ACHN (cell line): ENCODE measurements at places on chromosomes 7 and 10.

DNA sequence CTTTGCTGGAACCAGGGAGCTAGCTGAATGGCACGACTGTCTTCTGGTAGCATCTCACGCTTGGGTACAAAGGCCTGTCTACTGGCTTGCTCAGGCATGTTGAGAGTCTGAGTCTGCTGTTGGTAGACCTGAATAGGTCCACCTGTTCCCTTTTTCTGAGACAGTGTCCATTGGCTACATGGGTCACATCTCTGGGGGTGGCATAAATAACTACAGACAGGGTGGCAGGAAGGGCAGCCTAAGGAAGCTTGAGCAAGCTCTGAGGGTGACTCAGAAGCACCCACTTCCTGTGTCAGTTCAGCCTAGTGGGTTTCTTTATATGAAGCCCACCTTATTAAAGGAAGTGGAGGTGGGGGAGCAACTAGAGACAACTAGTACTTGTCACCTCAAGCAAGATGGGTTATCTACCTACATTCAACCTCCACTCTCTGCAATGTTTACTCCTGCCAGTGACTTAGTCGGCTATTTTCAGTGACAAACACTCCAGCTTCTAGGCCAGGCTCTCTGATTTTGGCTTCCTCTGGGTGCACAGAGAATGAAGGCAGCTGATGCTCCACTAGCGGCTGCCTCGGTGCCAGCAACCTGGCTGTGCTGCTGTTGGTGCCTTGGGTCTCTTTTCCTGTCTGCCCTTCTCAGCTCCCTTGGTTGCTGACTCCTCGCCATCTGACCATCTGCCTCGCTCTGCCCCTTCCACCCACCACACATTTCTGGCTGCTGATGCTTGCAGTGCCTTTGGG lies 5.7 kb upstream of the ZYX start:
- no peak for DNase-seq

DNA sequence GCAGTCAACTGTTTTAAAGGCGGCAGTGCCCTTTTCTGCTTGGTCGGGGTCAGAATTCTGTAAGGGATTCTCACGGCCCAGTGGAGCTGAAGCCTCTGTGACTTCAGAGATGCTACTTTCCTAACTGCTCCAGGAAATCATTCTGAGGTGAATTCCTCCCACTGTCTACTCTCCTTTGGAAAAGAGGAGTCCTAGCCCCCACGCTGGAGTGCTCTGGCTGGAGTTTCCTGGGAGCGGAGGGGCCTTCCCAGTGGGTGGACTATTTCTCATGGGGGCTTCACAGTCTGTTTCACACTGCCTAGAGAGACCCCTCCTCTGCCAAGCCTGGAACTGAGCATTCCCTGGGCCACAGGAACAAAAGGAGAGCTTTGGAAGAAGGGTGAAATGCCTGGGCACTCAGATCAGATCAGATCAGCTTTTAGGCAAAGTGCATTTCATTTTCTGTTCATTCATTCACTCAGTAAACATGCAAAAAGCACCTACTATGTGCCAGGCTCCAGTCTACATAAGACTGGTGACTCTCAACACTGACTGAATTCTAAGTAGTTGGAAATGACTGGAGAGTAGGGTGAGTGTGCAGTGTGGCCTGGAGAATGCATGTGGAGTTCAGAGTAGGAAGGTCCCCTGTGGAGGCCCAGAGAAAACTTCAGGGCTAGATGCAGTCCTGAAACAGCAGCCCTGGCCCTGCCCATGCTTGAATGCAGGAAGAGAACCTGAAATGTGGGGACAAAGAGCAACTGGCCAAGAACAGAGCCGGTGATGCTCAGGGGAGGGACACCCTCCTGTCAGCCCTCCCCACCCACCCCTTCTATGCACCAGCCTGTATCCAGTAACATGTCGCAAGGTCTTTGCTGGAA lies 12.2 kb downstream of the ZNF488 start:
- no peak for DNase-seq

DNA sequence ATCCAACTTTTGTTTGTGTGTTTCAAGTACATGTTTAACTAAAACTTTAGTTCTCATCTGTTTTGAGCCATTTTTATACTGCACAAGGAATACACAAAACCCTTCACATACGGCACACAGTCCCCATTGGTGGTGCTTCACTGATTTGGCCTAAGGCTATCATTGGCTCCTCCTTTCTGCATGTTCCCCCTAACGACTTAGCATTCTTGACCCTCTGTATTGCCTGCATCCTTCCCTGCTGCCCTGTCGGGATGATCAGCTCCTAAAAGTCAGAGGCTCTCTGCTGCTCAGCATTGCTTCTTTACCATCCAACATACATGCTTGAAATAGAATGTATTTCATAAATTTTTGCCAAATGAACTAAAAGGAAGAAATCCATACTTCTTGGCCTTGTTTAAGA lies 111.4 kb upstream of the ABCB5 start:
- no peak for DNase-seq

GRCh38 chr7:17031906-17032551 lies 150.2 kb upstream of the AGR3 start:
- DNase-seq: no peak

GRCh38 chr10:23432166-23432565 lies 6.7 kb upstream of the OTUD1 start:
- no peak for DNase-seq

GRCh38 chr10:127451628-127452027 lies 97.5 kb upstream of the NPS start:
- no peak for DNase-seq

DNA sequence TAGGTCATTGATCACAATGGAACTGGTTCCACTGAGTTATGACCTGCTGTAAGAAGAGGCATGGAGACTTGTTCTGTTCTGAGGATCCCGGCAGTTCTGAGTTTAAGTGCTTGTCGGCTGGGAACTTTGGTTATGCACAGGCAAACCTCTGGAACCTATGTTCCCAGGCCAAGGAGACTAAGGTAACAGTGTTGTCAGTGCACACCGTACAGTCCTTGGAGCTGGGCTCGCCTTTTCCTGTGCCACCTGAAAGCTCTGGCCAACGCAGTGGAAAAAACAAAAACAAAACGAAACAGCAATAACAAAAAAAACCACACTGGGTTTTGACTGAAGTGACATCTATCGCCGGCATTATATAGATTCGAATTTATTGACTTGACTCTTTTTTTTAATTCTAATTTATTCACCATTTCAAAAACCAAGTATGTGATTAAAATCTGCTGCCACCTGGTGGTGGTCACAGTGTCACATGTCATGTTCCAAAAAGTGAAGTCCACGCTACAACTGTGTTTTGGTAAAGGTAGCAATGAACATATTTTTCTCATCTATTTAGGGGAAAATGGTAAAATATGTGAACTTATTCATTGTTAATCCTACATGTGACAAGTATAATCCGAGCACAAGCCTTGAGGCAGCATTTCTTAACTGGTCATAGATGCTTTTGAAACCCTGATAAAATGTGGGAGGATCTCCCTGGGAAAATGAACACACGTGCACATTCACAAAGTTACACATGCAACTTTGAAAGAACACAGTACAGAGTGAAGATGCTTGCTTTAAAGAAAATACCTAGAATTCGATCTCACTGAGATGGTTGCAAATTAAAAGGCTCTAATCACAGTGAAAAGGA lies 113.8 kb upstream of the PPP2R2D start:
- peak; percentile 44 for DNase-seq

DNA sequence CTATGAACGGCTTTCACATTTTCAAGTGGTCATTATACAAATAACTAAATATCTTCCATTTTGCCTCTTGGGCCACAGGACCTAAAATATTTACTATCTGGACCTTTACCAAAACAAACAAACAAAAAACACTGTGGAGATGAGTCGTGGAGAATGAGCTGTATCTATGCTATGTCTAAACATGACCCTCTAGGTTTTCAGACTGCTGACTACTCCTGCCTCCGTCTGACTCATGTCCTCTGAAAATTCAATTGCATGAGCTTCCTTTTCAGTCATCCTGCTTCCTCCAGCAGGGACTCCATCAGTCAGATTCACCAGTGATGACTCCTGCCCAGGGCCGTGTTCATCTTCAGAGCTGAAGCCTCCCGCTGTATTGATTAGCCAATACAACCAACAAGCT lies 96.8 kb downstream of the COL28A1 start:
- DNase-seq: peak; percentile 80

DNA sequence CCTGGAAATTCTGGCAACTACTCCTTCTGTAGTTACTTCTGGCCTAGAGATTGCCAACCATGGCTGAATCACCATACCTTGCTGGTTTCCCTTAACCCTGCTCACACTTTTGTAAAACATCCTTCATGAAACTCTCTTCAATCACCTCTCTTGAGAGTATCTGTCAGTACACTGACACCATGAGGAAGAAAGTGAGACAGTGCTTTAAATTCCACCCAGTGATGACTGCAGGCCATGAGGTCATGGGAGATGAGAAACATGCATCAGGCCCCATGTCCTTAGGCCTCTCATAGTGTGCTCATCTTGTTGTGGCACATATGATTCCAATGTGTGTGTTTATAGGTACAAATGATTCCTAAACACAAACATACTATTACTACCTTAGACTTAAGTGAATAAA lies 24.6 kb upstream of the NAMPT start:
- DNase-seq: no peak

DNA sequence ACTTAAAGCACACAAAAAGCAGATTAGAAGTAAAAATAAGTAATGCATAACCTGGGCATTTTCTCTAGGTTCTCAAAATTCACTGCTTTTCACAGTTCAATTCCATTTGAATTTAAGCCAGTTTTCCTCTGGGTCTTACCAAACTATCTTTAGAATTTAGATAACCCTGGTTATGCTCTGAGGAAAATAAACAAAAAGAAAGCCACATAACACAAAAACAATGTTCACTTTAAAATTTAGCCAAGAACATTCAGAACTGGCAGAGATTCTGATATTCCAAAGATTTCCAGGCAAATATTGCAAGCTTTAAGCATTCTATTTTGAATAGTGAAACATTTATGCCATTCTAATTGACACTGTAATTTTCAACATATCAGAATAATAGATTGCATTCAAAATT lies 50.7 kb upstream of the PRKG1 start:
- no peak for DNase-seq

GRCh38 chr10:62454687-62455397 lies 80.7 kb downstream of the ZNF365 start:
- DNase-seq: peak; percentile 68

- peak; percentile 68 for DNase-seq
Measured at GRCh38 chr10:2978111-2978510, 89.2 kb upstream of the PFKP start.

- DNase-seq: peak; percentile 68
Measured at GRCh38 chr7:43693687-43694398, 35.5 kb downstream of the COA1 start.

DNA sequence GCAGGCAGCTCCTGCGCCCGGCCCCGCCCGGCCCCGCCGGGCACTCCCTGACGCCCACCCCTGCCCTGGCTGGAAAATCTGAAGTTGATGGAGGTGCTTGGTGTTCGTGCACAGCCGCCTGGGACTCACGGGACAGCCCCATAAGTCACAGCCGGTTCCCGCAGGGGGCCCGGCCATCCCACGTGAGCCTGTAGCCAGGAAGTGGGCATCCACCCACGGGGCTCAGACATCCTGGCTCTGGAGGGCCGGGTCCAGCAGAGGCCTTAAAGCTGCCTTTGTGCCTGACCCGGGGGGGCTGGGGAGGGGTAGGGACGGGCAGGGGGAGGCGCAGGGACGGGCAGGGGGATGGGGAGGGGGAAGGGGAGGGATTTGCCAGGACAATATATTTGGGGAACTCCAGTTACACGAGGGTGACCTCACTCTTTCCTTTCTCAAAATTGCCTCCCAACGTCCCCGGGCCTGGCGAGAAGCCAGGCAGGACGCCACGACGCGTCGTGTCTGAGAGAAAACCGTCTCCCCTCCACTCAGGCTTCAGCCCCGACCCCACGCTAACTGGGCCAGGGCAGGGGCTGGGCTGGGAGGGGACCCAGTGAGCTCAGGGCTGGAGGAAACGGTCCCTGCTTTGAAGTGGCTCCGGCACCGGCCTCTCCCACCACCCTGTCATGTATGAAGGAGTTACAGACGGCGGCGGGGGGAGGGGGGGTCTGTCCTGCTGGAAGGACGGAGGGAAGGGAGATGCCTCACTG lies 82.1 kb upstream of the PDGFA start:
- no peak for DNase-seq

GRCh38 chr10:127920306-127921074 lies 13.6 kb downstream of the PTPRE start:
- no peak for DNase-seq

- DNase-seq: no peak
Measured at GRCh38 chr7:19305698-19306097, 160.5 kb upstream of the FERD3L start.
